Type B pancreatic cell (in vitro differentiated cells): ENCODE measurements at places on chromosomes 16 and 17. TPM values are rescaled to one million over a fixed set of nuclear protein-coding genes. Genes with fewer than 3 reads are reported as not detected.

- DNase-seq = no peak
These were observed 237.6 kb upstream of the SOX9 start for GRCh38 chr17:71883258-71883657.

Gene CD300E
- not detected in 2 replicates for total RNA-seq

DNA sequence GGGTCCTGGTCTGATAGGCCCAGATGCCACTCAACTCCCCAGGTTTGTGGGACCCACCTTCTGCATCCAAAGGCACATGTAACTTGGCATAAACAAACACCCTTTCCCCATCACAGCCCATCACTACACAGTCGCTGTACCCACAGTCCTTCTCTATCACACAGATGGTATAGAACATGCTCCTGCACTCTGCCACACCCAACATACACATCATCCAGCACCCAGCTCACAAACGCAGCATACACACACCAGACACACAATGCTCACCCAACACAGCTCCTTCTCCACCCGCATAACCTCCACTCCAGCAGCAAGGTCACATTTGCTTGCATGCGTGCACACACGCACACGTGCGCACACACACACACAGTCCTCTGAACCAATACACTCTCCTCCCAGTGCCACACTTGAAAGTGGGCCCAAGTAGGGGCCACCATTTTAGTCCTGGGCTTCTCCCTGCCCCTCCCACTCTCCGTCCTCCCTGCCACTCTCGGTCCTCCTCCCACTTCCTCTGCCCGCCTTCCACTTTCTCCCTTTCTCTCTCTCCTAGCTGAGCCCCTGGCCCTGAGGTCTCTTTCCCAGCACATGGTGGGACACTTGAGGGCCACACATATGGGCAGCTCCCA, 8.5 kb upstream of the TMEM92 start:
- peak; percentile 51 for DNase-seq

- DNase-seq = no peak
These were observed 125.2 kb upstream of the CDC42EP4 start for GRCh38 chr17:73436954-73437353.

DNA sequence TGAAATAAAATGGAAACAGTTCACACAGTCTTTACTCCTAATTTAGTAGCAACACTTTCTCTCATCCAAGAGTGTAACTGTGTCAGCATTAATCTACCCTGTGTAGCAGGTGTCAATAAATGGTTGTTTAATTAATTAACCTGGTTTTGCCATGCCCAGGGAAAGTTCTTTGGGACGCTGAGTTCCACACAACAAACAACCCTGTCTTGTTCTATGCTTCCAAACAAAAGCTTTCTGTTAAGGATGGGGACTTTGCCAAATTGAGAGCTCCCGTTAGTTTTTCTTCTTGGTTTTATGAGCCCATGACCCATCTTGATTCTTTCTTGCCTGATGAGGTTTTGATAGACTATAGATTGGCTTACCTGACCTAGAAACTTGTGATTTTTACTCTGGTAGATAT, 530.1 kb downstream of the KCNJ2 start:
- DNase-seq = no peak

Gene PLK1
- 21.6 and 67.2 TPM in 2 replicates for total RNA-seq

DNA sequence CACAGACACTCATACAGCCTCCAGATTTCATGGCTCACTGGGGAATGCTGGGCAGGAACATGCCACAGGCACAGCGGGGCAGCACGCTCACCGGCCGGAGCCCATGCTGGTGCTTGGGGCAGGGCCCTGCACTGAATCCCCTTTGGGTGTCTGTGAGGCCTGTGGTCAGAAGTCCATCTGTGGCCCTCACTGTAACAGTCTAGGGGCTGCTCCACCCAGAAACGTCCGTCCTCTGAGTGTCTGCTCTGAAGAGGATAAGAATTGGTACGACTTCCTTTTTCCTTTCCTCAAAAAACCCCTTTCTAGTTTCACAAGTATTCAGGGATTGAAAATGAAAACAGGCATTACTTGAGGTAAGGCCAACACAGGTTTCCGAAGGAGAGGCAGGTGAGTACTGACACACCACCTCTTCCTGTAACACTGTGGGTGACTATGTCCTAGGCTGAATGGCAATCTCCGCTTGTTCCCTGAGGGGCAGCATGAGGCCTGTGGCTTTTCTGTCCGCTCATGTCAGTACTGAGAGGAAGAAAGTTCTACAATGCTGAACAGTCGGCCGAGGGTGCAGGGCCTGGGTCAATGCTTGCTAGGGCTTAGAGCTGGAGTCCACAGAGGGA, 42.5 kb downstream of the TMEM11 start:
- DNase-seq = peak; percentile 42

GRCh38 chr16:23082161-23082788, 67.0 kb downstream of the USP31 start:
- DNase-seq = no peak

DNA sequence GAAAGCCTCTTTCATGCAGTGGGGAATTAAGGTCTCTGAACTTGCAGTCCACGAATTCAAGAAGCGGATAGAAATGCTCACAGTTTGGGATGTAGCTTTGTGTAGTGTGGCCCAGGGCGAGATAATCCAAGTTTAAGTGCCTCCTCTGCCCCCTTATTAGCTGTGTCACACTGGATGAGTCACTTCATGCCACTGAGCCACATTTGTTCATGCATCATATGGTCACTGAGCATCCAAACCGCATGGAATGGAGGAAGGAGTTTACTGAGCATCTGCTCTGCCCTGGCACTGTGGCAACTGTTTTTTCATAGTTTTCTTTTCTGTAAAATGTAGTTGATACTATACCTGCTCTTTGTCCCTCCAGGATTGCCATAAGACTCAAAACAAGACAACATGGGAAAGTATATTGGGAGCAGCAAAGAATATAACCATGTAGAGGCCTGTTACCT, 15.1 kb upstream of the DHX8 start:
- no peak for DNase-seq

- DNase-seq = no peak
These were observed 46.3 kb downstream of the DYNLRB2 start for GRCh38 chr16:80587071-80587470.

GRCh38 chr17:45740553-45741330, 43.4 kb upstream of the CRHR1 start:
- DNase-seq = no peak

DNA sequence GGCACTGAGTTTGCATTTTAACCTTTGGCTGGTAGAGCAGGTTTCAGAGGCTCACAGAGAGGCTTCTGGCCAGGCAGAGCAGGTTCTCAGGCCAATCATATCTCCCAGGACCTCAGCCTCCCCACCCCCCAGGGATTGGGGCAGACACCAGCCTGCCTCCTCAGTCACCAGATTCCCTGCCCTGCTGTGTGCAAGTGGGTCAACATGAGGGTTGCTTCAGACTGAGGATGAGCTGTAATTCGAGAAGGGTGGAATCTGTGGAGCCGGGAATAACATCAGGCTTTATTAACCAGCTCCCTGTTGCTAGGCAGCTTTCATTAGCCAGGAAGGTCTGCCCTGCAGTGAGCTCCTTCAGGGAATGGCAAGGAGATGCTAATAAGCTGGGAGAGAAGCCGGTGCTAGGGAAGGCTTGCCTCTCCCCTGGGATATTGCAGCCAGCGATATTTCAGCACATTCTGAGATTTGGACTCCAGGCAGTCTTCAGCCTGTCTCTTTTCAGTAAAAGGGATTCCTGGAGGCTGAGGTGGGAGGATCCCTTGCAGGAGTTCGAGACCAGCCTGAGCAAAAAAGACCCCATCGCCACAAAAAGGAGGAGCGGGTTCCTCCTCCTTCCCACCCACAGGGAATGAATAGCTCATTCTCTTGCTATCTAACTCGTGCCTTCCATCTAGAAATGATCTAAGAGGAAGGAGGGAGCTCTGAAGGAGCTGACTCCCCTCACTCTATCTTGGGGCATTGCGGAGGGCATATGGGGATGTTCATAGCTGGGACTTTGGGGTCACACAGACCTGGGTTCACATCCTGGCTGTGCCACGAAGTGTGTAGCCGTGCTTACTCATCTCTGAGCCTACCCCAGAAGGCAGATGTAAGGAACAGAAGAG, 10.7 kb downstream of the SGSM2 start:
- no peak for DNase-seq

DNA sequence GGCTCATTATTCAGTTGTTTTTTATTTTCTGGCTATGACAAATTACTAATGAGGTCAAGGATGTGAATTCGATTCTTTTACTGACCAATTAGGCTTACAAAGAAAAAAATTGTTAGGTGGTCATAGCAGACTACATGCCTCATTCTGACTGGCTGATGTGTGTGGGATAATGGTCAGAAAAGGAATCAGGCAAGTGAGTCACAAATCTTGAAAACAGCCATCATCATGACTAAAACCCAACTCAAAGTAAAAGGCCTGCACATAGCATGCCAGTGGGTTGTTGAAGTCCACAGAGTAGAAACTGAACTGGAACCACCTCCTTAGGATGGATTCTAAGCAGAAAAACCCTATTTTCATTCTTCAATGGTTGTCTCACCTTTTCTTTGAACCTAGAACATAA, 8.6 kb downstream of the RPGRIP1L start:
- no peak for DNase-seq

DNA sequence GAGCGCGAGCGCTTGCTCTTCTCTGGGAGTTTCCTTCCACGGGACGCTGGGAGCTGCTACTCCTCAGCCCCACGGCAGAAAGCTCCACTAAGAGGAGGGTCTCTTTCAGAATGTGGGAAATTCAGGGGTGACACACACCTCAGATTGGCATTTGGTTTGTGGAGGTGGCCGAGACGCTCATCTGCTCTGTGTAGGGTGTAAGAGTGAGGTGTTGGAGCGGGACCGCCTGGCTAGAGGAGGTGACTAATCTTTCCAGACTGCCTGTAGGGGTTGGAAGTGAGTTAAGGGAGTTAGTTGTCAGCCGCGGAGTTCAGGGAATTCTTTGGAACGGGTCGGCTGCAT, 735 bp downstream of the PSMD11 start:
- no peak for DNase-seq

- peak; percentile 86 for DNase-seq
These were observed 22.3 kb upstream of the ZNHIT3 start for GRCh38 chr17:36463916-36464764.

Gene MARCHF10
- total RNA-seq = not detected in 2 replicates

Gene MEFV
- total RNA-seq = 0.19 TPM in 1 of 2 replicates, not detected in the other

DNA sequence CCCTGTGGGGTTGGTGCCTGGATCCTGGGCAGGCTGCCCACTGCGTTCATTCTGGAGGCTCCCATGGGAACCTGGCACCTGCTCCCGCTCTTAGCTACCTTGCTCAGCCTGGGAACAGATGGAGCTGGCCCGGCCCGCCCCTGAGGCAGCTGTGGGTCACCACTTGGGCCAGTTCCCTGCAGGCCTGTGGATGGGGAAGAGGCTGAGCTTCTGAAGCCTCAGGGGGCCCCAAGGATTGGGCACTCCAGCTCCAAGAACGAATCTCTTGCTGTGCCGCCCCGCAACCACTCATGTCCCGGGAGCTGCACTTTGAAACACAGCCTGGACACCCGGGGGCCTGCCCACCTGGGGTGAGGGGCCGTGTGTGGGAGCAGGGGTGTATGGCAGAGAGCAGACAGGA, 37.7 kb downstream of the BAHCC1 start:
- DNase-seq = no peak

DNA sequence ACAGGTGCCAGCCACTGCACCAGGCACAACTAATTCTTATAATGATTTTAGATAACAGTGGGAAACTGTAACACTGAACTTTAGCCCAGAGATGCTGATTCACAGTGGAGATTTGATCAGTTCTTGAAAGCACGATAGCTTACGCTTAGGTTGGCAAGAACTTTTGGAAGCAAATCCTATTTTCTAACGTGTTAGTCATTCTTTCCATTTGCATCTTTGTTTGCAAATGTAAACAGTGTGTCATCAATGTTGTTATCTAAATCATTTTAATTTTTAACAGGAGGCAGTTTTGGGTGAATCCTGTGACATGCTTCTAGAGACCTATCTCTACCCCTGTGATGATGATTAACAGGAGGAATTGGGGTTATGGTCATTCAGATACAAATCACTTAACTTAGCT, 35.7 kb upstream of the GNA13 start:
- DNase-seq = no peak

- DNase-seq = no peak
These were observed 66.0 kb downstream of the SNX20 start for GRCh38 chr16:50614955-50615724.

Gene RAB26
- 7.4 and 9.9 TPM in 2 replicates for total RNA-seq

DNA sequence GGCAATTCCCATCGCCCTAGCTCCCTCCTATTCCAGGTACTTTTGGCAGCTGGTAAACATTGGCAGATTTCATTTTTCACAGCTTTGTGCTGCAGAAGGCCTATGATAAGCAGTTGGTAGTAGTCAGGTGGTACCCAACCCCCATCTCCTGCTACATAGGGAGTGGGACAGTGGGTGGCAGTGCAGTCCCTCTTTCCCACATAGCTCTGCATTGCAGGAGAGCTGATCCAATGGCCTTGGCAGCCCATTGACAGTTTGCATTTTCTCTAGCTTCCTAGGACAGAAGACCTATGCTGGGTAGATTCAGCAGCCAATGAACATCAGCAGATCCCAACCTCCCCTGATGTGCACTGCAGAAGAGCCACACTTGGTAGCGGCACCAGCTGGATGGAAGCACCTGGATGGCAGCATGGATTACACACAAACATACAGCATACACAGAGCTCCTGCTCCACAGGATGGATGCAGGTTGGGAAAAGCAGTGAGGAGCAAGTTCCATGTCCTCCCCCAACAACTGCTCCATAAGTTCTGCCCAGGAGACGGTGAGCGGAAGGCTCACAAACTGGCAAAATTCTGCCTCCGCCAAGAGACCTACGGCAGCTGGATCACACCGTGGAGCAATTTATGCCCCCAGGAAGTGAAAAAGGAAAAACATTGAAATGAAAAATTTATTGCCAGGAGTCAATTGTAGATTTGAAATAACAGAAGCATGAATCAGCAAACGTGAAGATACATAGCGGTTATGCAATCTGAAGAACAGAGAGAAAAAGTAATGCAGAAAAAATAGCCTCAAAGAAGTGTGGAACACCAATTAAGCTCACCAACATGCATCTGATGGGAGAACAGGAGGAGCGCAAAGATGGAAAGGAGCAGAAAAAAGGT, 95.7 kb downstream of the CACNG1 start:
- DNase-seq = no peak

DNA sequence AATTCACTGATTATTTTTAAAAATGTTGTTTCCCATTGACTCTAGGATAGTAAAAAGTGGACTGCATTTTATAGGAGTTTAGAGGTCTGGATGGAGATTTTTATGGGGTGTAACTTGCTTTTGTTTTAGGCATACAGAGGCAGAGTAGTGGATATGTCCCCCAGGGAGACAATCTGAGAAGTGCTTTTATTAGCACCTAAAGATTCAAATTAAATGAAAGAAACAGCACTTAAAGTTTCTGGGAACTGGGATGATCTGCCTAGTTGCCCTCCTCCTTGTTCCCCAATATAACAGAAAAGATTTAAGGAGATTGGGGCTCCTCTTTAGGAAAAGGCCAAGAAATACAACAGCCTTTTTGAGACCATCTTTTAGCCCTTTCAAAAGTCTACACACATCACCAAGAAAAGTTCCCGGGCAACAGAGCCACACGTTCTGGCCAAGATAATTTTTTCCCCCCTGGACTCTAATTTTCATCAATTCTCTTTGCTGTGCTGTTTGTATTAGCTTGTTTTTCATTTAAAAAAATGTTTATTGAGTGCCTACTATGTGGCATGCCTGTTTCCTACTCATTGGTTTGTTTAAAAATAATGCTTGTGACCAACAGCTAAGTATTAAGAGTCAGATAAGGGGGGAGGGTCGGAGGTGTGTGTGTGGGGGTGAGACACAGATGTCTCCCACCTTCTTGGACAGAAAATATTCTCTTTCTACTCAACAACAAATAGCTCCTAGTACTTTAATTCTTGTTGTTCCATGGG, 2.5 kb upstream of the IGF2BP1 start:
- no peak for DNase-seq

Gene KRTAP4-4
- not detected in 2 replicates for total RNA-seq

- DNase-seq = peak; percentile 92
These were observed 63.5 kb upstream of the PVALEF start for GRCh38 chr17:81101614-81102306.
